Stimulated activated naive CD4-positive, alpha-beta T cell (primary cell): ENCODE measurements at places on chromosomes 4 and X.

GRCh38 chr4:112055100-112055499 is 90.2 kb upstream of the FAM241A start:
- DNase-seq, result no peak

- DNase-seq, result no peak
Observed at GRCh38 chr4:16217300-16218051, 8.8 kb downstream of the TAPT1 start.

GRCh38 chrX:14616836-14617235 is 87.5 kb downstream of the GLRA2 start:
- DNase-seq, result no peak

- no peak for DNase-seq
Observed at GRCh38 chrX:18630934-18631333, 41.0 kb downstream of the RS1 start.

DNA sequence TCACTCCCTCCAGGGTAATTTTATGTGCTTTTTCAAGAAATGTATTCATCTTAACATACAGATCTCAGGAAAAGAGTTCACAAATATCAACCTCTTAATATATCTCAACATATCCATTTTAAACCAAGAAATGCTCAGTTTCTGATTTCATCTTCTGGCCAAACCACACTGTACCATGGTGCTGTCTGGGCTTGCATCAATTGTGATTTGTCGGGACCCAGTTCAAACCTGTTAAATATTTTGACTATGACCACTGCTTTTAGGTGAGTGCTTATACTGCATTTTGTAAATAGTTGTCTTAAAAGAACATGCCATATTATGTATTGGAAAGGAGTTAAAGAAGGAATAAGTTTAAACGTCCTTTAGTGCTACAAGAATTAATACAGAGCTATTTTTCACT is 352.1 kb downstream of the SPOCK3 start:
- DNase-seq, result no peak

- DNase-seq, result no peak
Observed at GRCh38 chrX:3697701-3698279, 15.7 kb downstream of the PRKX start.

- DNase-seq, result no peak
Observed at GRCh38 chrX:12292996-12293765, 154.9 kb downstream of the FRMPD4 start.

- DNase-seq, result no peak
Observed at GRCh38 chr4:151888367-151888866, 127.6 kb upstream of the GATB start.
